ENCODE measurements at places on chromosomes 12 and 14. TPM values are rescaled to one million over a fixed set of nuclear protein-coding genes. Genes with fewer than 3 reads are reported as not detected.

DNA sequence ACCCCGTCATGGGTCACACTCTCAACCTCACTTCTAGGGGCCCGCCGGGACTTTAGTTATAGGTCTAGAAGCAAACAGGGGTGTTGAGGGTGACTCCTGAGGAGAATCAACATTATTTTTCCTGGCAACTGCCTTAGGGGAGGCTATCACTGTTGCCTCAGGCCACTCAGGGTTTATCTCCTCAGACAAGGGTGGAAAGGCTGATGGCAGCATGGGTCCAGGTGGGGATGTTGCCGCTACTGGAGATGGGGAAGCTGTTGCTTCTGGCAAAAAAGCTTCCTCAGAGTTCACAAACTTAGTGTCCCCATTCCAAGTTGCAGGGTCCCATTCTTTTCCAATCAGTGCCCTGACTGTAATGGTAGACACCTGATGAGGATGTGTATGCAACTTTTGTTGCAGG lies 467.4 kb upstream of the RGS6 start:
- no peak for DNase-seq

DNA sequence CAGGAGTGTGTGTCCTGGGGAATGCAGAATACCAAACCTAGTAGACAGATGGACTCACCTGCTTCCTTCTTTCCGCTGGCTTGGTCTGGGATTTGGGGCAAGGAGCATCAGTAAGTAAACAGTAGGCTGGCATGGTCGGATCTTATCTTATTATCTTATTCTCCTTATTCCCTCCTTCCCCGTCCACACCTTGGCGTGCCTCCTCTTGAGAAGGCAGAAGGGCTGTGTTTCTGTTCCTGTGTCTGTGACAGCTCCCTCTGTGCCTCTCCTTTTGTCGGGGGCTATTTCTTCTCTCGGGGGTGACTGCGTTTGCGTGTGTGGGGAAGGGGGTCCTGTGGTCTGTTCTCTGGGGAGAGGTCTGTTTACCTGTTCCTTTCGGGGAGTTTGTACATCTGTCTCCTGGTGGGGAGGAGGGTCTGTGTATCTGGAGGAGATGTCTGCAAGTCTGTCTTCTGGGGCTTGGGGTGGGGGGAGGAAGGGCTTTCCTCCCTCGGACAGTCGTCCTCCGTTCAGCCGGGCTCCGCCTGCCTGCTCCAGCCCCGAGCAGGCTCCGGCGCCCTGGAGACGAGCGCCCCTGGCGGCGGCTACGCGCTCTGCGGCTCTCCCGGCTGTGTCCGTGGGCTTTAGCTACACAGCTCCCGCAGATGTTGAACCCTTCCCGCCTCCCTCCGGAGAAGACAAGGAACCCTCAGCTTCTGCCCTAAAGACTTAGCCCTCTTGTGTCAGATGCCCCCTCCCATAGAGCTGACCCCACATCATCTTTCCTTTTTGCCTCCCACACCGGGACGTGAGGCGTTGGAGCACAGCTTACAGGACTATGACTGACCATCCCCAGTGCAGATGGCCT lies 4.4 kb downstream of the KRT86 start:
- DNase-seq: peak; percentile 83

- no peak for DNase-seq
Observed at GRCh38 chr12:67747869-67748742, 99.6 kb downstream of the DYRK2 start.

DNA sequence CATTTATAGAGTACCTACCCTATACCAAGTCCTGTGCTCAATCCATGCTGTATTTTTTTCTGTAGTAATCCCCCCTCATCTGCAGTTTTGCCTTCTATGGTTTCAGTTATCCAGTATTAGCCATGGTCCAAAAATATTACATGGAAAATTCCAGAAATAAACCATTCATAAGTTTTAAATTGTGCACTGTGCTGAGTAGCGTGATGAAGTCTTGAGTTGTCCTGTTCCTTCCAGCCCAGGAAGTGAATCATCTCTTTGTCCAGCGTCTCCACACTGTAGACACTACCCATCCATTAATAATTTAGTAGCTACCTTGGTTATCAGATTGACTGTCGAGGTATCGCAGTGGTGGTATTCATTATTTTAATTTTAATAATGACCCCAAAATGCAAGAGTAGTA lies 54.2 kb downstream of the SUDS3 start:
- DNase-seq: no peak

DNA sequence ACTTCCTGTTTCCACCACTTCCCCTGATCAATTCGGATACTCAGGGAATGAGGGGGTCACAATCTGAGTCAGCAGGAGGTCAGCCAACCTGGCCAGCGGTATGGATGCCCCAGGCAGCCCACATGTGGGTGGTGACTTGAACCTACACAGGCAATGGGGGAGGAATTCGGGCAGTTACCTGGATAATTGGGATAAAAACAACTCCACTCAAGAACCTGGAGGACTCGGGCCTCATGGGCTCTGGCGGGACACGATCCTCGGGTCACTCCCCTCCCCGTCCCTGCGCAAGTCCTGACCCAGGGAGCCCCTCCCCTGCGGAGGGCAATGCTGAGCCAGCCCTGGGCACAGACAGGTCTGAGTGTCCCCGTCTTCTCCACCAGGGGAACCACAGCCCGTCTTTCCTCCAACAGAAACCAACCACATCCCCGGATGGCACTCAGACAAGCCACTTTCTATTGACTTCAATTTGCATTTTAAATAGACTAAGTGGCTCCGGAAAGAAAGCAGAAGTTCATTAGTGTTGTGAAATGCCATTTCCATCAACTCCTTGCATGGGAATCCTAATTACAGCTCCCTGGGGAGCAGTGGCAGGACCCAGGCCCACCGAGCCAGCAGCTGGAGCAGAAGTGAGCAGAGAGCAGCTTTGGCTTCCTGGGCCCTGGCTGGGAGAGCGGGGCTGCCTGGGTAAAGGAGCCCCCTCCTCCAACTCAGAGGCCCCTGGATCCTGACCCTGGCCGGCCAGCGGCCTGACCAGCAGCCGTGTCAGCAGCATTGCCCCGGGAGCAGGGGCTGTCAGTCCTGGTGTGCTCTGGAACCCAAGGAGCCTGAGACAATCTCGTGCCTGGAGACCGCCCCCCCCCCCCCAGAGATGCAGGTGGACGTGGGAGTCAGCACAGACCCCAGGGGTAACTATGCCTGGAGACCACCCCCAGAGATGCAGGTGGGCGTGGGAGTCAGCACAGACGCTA lies 374.1 kb downstream of the ADGRD1 start:
- DNase-seq: no peak

DNA sequence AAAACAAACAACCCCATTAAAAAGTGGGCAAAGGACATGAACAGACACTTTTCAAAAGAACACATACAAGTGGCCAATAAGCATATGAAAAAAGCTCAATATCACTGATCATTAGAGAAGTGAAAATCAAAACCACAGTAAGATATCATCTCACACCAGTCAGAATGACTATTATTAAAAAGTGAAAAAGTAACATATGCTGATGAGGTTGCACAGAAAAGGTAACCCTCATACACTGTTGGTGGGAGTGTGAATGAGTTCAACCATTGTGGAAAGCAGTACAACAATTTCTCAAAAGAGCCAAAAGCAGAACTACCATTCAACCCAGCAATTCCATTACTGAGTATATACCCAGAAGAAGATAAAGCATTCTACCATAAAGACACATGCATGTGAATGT lies 18.2 kb downstream of the PDE6H start:
- DNase-seq: no peak

GRCh38 chr12:57844709-57845477 lies 1.6 kb downstream of the CTDSP2 start:
- peak; percentile 81 for DNase-seq

DNA sequence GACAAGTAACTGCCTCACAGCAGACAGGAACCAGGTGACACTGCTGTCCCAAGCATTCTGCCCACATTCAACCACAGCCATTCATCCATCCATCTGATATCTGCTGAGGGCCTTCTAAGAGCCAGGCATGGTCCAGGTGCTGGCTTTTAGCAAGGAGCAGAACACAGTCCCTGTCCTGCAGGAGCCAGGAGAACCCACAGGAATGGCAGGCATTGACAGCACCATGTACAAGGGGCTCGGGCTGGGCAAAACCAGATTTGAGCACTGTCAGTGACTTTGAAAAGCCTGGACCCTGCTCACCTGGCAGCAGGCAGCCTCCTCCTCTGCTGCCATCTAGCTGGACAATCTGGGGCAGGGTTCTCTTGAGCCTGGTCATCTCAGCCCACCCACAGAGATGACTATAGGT lies 137.0 kb downstream of the ZFP36L1 start:
- DNase-seq: peak; percentile 28

GRCh38 chr14:100777366-100777817 lies 48.5 kb upstream of the MEG3 start:
- DNase-seq: no peak

MIPOL1 gene
- polyA plus RNA-seq: 5.0 TPM

CCDC60 gene
- polyA plus RNA-seq: 0.32 TPM

- peak; percentile 22 for DNase-seq
Observed at GRCh38 chr14:24068711-24069410, 2.5 kb upstream of the CPNE6 start.

- peak; percentile 73 for DNase-seq
Observed at GRCh38 chr12:2959192-2959504, at the start of gene TEAD4. TSS of gene TEAD4 (plus strand) at chr12:2959397.

GRCh38 chr14:89616852-89617341 lies 199.9 kb upstream of the FOXN3 start:
- no peak for DNase-seq

- peak; percentile 32 for DNase-seq
Observed at GRCh38 chr12:7113389-7113871, 4.4 kb upstream of the C1RL start.

IL22 gene
- polyA plus RNA-seq: not detected

GRCh38 chr14:72675126-72675525 lies 218.8 kb downstream of the DPF3 start:
- DNase-seq: no peak

MYL2 gene
- polyA plus RNA-seq: 1.4 TPM

DNA sequence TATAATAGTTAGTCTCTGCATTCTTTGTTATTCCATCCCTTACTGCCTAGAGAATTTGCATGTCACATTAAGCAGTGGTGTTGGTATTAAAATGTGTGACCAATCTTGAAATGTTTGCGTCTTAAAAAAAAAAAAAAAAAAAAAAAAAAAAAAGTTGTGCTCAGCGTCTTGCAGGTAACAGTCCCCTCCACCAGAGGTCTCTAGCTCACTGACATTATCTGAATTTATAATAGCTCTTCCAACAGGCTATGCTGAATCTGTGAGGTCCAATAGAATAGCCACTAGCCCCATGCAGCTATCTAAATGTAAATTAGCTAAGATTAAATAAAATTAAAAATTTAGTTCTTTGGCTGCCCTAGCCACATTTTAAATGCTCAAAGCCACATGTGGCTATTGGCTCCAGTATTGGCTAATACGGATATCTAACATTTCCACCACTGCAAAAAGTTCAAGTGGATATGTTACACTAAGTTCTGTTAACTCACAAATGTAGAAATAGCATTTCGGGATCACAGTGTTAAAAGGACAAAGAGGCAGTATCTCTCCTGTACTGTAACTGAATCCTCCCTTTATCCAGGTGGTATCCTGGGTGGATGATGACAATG lies 28.7 kb downstream of the NKX2-8 start:
- DNase-seq: no peak

GRCh38 chr14:90630171-90630806 lies 185.9 kb downstream of the TTC7B start:
- no peak for DNase-seq

DNA sequence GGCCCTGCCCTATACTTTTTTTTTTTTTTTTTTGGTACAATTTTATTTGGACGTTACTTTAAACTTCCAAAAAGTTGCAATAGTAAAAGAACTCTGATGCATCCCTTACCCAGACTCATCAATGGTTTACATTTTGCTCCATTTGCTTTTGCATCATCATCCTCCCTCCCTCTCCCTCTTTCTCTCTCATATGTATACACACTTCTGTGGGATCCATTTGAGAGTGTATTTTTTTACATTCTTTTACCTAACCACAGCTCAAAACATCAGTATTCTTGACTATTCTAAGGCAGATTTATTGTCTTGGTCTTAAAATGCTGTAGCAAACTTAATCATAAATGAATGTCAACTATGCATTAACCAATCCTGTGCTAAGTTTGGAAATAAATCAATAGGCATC lies 111.6 kb downstream of the PRICKLE1 start:
- DNase-seq: no peak
